ENCODE measurements at places on chromosomes 7 and 10.

- DNase-seq = no peak
Observed at GRCh38 chr7:22425361-22425760, 68.4 kb upstream of the RAPGEF5 start.

DNA sequence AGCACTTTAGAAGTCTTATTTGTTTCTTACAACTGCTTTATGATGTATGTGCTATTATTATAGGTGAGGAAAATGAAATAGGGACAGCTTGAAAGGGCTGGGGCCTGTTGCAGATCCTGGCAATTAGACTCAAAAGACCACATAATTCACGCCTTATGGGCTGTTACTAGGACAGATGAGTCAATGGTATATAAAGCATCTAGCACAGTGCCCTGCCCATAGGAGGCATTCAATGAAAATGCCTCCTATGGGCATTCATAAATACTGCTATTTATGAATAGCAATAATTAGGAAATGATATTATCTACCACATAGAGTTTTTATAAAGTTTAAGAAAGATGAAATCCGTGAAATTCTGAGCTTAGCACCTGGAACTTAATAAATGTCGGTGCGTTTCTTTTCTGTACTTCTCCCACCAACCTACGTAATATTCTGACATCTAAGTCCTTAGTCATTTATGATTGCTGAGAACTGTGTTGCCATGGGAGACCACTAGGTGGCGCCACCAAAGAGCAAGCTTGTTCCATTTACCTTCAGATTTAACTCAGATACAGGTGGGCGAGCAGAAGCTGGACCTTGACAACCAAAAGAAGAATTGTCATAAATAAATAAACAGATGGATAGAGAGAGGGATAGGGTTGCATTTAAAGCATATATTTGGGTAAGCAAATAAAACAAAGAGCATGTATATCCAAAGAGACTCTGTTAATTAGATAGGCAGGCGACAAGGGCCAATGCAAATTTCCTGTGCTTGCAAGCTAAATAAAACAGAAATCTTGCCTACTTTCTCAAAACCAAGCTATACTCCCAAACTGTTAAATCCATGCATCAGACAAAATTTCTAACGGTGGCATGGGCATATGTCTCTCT lies 699.9 kb downstream of the INHBA start:
- DNase-seq = no peak

- peak; percentile 37 for DNase-seq
Observed at GRCh38 chr10:50653142-50653541, 29.4 kb upstream of the SGMS1 start.

- DNase-seq = no peak
Observed at GRCh38 chr7:15571301-15571878, 9.6 kb upstream of the AGMO start.

DNA sequence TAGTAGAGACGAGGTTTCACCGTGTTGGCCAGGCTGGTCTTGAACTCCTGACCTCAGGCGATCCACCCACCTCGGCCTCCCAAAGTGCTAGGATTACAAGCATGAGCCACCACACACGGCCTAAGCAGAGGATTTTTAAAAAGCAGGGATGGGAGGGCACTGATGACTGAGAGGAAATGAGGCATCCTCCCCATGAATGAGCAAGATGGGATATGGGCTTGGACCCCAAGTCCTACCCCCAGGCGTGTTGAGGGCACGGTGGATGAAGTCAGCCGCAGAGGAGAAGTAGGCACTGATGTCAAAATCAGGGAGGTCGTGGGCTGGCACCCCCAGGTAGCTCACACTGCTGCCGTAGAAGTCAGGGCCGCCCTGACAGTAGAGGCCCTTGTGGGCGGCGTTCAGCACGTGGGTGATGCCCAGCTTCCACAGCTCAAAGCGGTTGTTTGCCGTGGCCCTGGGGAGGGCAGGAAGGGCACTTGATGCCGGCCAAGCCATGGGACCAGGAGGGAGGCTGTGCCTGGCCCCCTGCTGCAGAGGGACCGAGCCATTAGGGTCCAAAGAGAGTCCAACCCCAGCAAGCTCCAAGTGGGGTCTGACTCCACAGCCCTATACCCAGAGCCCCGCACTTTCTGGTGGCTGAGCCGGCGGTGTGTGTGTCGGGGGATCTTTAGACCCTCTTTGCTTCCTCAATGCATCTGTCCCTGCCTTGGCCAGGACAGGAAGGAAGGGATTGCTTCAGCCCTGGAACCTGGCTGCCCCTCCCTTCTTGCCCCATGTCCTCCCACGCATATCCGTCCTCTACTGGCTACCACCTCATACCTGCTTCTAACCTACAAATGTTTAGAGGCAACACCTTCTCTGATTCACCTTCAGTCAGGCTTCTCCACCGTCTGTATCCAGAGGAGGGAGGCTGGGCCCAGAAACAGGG lies 3.4 kb upstream of the SAMD8 start:
- DNase-seq = no peak

DNA sequence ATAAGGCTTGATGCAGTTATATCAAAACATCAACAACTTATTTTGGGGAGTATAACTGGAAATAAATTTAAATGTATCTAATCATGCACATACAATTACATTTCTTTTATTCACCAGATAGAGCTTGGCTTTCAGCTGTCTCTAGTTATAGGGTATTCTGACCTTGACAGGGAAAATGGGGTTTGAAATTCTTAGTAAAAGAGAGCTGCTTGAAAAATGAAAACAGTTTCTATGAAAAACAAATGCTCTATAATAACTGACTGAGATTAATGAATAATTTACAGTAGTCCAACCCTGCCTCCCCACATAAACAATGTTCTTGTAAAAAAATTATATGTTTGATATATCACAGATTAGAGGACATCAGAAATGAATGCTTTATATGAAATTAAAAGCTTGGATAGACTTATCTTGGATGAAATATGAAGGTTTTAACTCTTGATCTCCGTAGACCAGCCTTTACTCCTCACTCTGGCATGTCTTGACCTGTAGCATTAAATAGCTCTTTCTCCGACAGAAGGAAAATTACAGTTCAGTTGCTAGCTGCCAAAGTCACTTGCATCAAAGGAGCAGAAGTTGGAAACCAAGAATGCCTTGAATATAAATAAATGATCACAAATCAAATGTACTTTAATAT lies 32.1 kb downstream of the VWC2 start:
- DNase-seq = no peak

- DNase-seq = no peak
Observed at GRCh38 chr7:104790440-104790839, 223.6 kb upstream of the KMT2E start.

GRCh38 chr10:43261578-43262396 lies 5.1 kb downstream of the RASGEF1A start:
- DNase-seq = no peak

- no peak for DNase-seq
Observed at GRCh38 chr10:86084585-86084984, 282.0 kb downstream of the GRID1 start.

DNA sequence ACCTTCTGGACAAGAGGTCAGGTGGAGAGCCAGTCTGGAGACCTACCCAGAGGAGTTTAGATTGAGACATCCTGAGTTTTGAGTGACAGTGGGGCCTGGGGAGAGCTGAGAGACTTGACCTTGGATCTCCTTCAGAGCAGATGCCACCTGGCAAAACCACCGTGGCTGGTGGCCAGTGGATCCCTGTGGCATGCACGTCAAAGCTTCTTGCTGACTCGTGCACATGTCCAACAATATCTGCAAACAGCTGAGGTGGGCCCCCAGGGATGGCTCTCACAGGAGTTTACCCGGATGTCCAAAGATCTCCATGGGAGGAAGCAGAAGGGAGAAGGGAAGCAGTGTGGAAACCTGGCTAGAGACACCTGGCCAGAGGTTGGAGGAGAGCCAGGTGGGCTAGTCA lies 230.5 kb downstream of the FANK1 start:
- no peak for DNase-seq

DNA sequence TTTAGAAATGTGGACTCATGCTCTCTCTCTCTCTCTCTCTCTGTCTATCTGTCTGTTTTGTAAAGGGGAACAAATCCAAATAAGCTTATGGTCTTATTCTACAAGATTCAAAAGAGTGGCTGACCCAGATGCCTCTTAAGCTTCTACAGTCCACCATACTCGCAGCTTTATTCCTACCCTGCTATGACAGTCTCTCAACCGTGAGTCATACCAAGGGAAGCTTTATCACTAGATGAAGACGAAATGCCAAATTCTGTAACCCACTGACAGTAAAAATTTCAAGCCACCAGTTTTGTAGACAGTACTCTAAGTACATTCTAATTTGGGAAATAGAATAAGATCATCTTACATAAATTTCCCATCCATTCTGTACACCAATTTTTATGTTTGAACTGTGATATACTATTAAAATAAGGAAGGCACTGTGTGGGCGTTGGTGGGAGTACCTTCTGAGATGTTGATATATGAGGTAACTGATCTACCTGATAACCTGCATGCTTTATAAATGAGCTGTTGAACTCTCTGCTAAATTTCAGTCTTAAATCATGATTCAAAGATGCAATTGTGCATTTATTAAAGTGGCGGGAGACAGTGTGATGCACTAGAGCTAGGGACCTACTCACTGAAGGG lies 153.2 kb downstream of the KLF6 start:
- DNase-seq = no peak

GRCh38 chr10:36531621-36532020 lies 593.8 kb upstream of the ANKRD30A start:
- no peak for DNase-seq

- peak; percentile 60 for DNase-seq
Observed at GRCh38 chr10:76675951-76676587, 961.5 kb downstream of the KCNMA1 start.

DNA sequence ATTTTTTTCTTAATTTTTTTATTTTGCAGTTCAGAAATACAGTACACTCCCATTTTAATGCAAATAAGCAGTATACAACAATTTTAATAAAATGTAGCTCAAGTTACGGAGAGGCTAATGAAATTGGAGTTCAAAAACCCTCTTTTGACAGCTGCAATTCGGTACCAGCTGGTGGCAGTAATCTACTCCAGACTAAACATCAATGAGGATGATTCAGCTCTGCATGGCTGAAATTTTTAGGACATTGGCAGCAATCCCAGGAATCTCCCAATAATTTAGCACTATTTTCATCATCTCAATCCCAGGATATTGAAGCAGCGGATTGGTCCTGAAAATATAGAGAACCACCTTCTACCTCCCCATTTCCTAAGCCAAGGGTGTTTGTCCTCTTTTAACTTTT lies 278.8 kb downstream of the CACNA2D1 start:
- DNase-seq = no peak

DNA sequence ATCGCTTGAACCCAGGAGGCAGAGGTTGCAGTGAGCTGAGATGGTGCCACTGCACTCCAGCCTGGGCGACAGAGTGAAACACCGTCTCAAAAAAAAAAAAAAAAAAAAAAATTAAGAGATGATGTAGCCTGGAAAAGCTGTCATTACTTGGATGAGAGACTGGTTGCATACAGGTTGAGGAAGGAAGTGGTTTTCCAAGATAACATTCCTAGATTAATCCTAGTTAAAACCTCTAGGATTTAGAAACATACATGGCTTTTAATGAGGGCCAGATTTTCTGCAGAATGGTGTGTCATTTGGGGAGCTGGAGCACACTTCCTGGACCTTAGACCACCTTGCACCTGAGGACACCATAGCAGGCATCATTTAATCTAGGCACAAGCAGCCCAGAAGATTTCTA lies 17.8 kb downstream of the VWA2 start:
- DNase-seq = no peak

DNA sequence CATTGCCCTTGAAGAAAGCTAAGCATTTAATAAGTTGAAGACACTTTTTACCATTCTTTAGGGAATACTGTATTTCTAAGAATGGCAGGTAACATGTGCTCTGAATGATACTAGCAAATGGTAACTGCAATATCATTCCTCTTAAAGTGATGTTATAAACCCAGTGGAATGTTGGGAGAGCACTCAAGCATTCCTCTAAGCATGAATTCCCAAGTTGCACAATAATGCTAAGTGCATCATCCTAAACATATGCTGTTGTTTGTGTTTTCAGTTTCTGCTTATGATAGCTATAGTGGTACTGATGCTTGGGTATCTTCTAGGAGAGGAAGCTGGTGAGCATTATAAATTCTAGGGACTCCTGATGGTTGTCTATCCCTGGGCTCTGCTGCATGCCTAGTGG lies 673.9 kb downstream of the PHTF2 start:
- no peak for DNase-seq

DNA sequence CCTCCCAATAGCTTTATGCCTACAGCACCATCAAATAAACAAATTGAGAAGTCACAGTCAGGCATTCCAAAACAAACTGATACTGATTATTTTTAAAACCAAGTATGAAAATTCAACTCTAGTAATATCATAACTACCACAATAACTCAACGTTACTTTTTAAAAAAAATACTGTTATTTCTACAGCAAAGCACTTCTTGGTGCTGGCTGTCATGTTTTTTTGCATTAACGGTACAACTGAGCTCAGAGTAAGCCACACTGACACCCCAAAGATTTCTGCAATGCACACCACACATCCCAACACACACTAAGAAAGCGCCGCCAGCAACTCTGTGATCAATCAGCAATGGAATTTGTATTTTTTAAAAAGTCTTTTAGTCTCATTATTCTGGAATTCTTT lies 113.6 kb downstream of the RNF32 start:
- DNase-seq = no peak

DNA sequence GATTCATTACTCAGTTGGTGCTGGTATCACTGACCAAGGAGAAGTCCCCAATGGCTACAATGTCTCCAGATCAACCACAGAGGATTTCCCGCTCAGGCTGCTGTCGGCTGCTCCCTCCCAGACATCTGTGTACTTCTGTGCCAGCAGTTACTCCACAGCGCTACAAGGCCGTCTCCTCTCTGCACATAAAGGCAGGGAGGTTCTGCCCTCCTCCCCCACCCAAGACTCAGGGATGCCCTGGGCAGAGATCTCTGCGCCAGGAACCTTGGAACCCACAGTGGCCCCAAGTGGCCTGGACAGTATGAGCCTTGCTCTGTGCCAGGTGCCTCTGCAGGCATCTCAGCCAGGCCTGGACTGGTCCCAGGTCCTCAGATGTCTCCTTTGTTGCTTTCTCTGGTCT lies 193.4 kb upstream of the PRSS58 start:
- DNase-seq = no peak

DNA sequence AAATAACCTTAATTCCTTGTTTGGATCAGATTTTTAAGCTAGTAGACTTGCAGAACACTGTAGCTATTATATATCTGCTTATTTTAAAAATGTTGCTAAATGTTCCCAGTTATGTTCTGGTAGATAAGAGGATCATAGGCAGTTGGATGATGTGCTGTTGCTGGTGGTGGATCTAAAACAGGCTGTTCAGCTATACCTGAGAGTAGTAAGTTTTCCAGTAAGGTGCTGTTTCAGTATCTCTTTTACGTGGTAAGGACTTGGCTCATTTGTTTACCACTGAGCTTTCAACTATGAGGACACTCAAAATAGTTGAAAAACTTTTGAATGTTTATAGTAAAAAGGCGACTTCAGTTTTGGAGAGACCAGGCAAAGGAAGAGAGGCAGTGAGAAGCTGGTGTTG lies 180.9 kb downstream of the CDK14 start:
- no peak for DNase-seq
